Airway epithelial cell (primary cell): ENCODE measurements at places on chromosomes 5 and 9. TPM values are rescaled to one million over a fixed set of nuclear protein-coding genes. Genes with fewer than 3 reads are reported as not detected.

Gene SMIM15
- 26.6 and 31.6 TPM in 2 replicates for total RNA-seq

Gene MAP1B
- 2.2 and 9.7 TPM in 2 replicates for total RNA-seq

Gene TMEFF1
- 0.74 and 0.99 TPM in 2 replicates for total RNA-seq

Gene HTR4
- not detected in 2 replicates for total RNA-seq

Gene GAPT
- total RNA-seq = not detected in 2 replicates

Gene MZB1
- total RNA-seq = not detected in 2 replicates

Gene TMEM267
- total RNA-seq = 7.1 and 14.9 TPM in 2 replicates

Gene PCDHB9
- 0.07 TPM in 1 of 2 replicates, not detected in the other for total RNA-seq

Gene SLCO6A1
- total RNA-seq = 0.14 TPM in 1 of 2 replicates, not detected in the other

Gene TMEM171
- 0.84 and 0.92 TPM in 2 replicates for total RNA-seq

Gene DEPDC1B
- 15.7 and 20.7 TPM in 2 replicates for total RNA-seq

Gene DDX4
- total RNA-seq = not detected in 2 replicates

Gene SLC25A48
- total RNA-seq = not detected in 2 replicates

Gene PRDM9
- total RNA-seq = not detected in 2 replicates

Gene PTCH1
- 1.3 and 2.1 TPM in 2 replicates for total RNA-seq

Gene LURAP1L
- 10.5 and 12.1 TPM in 2 replicates for total RNA-seq

Gene HAVCR1
- total RNA-seq = not detected in 2 replicates
